ENCODE measurements at places on chromosomes 3 and 15.
A peak's percentile ranks its signal among the peaks of the same experiment; 100 is the strongest.

GRCh38 chr15:85026304-85027032 is 44.8 kb downstream of the PDE8A start:
- no peak for DNase-seq

- peak; percentile 61 for DNase-seq
These were observed 1.3 kb downstream of the ELL3 start for GRCh38 chr15:43775411-43775965.

DNA sequence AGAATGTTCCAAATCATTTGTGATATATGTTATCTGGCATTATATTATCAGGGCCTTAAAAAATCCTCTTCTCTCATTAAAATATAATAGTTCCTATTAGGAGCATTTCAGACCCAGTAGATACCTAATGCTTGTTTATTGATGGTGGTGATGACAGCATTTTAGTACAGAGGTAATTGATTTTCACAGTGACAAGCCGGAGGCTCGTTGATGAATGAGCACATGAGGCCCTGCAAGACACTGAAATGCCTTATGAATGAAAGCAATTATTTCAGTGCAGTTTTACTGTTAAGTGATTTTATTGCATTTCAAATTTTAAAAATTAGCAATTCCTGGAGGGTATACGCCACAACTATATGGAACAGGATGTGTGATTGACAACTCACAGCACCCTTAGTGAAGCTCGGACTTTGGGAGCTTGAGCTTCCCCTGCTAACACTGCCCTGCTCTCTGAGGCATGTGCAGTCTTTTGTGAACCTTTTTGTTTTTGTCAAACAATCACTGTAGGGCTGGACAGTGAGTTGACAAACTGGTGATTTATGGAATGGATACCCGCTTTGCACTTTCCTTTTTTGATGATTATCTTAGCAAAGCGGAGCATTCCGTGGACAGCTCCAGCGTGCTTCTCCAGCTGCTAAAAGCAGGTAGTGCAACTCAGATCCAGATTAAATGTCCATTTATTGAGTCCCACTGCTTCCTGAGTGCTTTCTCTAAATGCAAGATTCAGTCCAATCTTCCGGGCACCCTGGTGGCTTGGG is 187.0 kb upstream of the ATP10A start:
- no peak for DNase-seq

DNA sequence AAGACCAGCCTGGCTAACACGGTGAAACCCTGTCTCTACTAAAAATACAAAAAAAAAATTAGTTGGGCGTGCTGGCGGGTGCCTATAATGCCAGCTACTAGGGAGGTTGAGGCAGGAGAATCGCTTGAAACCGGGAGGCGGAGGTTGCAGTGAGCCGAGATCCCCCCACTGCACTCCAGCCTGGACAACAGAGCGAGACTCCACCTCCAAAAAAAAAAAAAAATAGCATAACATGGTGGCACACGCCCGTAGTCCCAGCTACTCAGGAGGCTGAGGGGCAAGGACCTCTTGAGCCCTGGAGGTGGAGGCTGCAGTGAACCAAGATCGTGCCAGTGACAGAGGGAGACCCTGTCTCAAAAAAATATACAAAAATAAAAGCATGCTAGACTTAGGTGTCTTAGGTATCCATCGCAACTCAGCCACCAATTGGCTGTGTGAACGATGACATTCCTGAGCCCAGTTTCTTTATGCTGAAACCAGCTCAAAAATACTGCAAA is 6.2 kb downstream of the PLCH1 start:
- no peak for DNase-seq

DNA sequence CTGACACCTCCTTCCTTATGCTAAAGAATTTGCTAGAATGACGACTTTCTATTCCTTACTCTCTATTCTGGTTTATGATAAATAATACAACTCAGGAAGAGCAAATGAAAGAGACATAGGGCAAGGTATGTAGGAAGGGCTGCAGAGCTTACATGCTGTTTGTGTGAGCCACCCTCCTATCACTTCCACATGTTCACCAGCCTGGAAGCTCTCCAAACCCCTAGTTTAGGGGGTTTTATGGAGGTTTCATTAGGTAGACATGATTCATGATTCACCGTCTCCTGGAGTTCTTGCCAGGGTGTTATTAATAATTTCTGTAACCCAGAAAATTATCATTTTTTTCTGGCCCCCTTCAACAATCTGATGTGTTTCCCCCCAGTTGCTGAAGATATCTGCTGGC is 172.1 kb upstream of the COL8A1 start:
- no peak for DNase-seq

DNA sequence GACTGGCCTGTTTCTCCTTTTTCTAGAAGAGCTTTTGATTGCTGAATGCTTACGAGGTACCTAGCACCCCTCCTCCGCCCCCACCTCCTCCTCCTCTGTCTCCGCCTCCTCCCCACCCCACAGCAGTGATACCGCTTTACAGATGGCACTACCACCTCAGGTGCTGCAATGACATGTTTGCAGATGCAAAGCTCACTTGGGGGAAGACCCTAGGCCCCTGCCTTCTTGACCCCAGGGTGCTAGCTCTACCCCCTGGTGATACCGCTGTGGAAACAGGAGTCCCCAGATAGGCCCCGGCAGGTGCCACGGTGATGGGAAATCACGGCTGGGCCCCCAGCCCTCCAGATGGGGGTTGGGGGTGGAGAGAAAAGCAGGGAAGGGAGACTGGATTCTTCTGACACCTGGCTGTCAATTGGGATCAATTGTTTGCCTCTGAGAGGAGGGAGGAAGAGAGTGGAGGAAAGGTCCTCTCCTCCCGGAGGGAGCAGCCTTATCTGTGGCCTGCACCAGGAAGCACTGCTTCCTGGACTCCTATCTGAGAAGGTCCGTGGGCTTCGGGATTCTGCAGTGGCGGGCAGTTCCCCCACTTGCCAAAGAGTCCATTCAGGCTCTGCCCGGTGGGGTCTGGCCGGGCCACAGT is 37.6 kb downstream of the DNASE1L3 start:
- DNase-seq = no peak

DNA sequence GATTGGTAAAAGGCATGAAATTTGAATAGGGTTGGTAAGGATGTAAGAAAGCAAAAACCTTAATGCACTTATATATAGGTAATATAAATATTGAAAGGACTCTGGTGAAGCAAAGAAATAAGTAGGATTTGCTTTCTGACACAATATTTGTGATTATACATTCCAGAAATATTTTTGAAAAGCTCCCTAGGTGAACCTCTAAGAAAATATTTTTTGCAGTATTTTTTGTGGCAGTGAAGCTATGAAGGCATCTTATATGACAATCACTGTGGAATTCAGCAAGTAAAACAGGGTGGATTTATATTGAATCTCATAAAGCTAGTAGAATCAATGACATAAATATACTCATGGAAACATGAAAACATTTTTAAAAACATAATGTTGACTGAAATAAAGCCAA is 119.6 kb upstream of the EPHA3 start:
- peak; percentile 7 for DNase-seq

- peak; percentile 67 for DNase-seq
These were observed 49.9 kb downstream of the P3H2 start for GRCh38 chr3:190070622-190071347.

GRCh38 chr3:46566040-46566641 is at the start of gene LRRC2:
Gene LRRC2 (minus strand): TSS chr3:46566302. CDS start chr3:46551591, 14,711 bp downstream.
- DNase-seq = peak; percentile 72

- DNase-seq = no peak
These were observed 70.3 kb downstream of the RORA start for GRCh38 chr15:61158504-61159407.

- DNase-seq = no peak
These were observed 23.3 kb upstream of the TF start for GRCh38 chr3:133722935-133723334.

GRCh38 chr3:9119331-9119730 is 130.1 kb downstream of the SRGAP3 start:
- DNase-seq = no peak

DNA sequence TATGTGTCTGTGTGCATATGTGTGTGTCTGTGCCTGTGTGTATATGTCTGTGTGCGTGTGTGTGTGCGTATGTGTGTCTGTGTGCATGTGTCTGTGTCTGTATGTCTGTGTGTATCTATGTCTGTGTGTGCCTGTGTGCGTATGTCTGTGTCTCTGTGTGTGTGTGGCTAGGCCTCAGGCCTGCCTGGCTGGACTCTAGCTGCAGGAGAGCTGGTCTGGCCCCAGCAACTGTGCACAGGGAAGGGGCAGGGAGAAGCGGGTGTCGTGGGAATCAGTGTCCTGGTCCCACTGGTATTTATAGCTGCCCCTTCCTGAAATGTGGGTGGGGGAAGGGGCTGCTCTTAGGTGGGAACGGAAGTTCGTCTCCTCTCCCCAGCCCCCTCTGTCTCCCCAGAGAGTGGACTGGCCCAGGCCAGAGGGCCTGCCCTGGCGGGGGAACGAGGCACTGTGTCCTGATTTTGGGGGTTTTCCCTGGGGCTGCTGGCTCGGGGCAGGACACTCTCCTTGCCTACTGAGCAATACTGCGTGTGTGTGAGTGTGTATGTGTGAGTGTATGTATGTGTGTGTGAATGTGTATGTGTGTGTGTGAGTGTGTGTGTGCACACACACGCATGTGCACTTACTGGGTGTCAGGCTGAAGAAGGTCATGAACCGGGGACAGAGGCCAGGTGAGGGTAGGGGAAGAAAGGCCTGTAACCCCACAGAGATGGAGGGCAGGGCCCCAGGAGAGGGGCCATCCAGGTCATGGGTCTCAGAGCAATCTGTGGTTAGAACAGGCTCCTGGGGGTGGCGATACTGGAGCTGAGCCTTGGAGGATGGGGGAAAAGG is 6.6 kb downstream of the CSPG4 start:
- DNase-seq = no peak

DNA sequence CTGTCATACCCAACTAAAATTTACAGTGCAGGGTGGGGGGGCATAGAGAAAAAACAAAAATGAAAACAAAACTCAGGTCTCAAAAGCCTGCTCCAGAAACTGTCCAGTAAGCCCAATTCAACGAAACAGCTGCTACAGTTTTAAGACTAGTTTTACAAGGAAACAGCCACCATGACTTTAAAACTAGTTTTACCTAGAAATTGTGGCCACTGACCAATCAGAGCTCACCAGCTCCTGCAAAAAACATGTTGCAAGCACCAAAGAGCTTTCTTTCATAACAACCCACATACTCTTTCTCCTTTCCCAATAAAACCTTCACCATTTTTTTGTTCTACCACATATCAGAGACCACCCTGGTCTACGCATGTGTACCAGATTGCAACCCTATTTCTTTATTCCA is 7.3 kb upstream of the CFAP91 start:
- DNase-seq = peak; percentile 39

DNA sequence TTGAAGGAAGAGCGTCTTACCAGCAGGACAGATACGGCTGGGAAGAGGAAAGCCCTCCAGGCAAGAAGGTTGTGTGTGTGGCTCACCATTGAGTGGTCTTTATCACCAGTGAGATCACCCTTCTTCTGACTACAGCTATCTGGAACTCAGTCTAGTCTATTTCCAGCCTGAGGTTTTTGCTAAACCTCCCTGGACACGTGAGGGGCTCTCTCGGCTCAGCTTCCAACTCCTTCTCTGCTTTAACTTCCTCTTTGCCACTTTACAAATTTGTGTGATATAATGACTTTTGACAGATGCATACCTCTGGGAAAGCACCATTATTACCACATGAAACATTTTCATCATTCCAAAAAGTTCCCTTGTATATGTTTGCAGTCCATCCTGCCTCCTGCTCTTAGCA is 15.3 kb upstream of the ROPN1 start:
- DNase-seq = peak; percentile 94

- DNase-seq = peak; percentile 7
These were observed 201.4 kb downstream of the PLOD2 start for GRCh38 chr3:145959457-145960088.

GRCh38 chr3:133455960-133456359 is 56.1 kb downstream of the BFSP2 start:
- no peak for DNase-seq

DNA sequence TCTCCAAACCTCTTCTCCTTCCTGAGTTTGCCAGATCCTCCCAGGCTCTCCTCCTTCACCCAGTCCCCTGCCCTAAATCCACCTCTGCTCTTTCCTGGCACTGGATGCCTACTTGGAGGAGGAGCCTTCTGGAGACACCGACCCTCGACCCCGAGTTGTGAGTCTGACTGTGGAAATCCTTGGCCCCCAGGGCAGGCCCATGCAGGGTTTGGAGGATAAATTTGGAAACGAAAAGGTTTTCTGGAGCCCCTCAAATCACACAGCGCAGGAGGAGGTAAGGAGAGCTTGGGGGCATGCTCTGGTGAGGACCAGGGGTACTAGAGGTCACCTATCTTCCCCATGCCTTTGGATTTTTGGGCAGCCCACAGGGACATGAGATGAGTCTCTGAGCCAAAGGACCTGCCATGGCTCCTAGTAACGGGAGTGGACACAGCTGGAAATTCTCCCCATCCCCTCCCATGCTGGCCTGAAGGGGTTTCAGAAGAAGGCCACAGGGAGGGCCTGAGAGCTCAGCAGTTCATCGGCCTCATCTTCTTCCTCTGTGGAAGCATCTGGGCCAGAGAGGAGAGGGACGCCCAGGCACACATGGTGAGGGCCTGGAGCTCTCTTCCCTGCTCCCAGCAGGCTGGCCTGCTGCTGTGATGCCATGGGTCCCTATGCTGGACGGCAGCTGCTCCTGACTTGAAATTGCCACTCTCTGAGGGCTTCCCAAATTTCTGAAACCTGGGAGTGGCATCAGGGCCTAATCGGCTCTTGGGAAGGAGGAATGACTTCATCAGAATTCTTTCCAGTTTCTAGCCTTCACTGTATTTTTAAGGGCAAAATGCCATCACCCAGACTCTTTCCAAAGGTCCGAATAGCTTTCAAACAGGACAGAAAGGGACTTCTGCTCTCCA is 68.6 kb upstream of the ITGA11 start:
- peak; percentile 56 for DNase-seq

DNA sequence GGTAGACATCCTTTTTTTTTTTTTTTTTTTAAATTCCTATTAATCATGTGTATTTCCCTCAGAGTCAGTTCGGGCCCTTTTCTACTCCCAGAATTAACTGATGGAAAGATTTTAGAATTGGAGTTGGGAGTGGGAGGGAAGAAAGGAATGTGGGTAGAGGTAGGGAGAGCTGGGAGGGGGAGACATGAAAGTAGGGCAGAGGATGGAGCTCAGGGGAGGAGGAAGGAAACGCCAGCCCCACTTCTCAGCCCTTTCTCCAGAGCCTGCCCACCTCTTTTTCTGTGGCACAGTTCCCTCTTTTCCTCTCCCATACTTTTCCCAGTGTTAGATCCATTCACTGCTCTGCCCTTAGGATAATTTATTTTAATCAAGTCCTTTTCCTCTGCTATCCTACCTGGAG is 129.4 kb downstream of the VPS8 start:
- DNase-seq = no peak

GRCh38 chr3:45985532-45986302 is 9.9 kb downstream of the FYCO1 start:
- no peak for DNase-seq

- no peak for DNase-seq
These were observed 6.7 kb upstream of the CALML4 start for GRCh38 chr15:68211656-68212320.
